Left lung (tissue), 14 donors: ENCODE measurements at places on chromosomes 12 and 14.

- no peak for DNase-seq
These were observed 84.6 kb downstream of the GALNT9 start for GRCh38 chr12:132244724-132245295.

GRCh38 chr12:92439420-92439805, 263.4 kb upstream of the PLEKHG7 start:
- no peak for DNase-seq

- no peak for DNase-seq
These were observed 3.7 kb upstream of the IGF1 start for GRCh38 chr12:102484017-102484416.

GRCh38 chr14:57634335-57634734, 140.7 kb upstream of the CCDC198 start:
- DNase-seq = peak; percentile 3

DNA sequence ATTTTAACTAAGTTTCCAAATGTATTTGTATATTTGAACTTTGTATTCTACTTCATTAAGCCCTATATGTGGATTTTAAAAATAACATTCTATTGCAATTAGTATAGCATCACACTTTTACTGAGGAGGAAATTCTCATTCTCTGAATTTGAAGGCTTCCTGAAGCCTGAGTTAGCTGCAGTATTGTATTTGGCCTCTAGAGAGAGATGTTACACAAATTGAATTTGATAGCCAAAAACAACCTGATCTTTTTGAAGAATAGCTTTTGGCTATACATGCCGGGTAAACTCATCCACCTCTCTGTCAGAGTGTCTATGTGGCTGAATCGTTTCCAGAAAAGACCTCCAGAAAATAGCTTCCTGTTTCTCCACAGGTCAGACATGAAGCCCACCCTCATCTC, 316.5 kb upstream of the OR4E1 start:
- DNase-seq = no peak

GRCh38 chr12:97368462-97369163, 94.0 kb upstream of the RMST start:
- no peak for DNase-seq

DNA sequence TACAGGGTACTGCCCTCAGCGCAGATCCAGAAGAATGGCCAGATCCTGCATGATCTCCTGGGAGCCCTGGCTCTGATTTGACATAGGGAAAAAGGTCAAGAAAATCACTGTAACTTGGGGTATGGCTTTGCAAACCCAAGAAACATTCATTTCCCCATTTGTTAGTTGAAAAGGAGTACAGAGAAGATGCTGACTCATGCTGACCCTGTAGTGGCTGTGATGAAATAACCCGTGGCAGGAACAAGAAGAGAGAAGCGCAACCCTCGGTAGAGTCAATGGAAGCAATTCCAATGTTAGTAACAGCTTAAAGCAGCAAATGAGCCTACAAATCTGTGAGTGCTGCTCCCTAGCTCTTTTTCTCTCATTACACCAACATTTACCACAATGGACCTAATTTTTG, 281.6 kb upstream of the NPAS3 start:
- DNase-seq = peak; percentile 63

DNA sequence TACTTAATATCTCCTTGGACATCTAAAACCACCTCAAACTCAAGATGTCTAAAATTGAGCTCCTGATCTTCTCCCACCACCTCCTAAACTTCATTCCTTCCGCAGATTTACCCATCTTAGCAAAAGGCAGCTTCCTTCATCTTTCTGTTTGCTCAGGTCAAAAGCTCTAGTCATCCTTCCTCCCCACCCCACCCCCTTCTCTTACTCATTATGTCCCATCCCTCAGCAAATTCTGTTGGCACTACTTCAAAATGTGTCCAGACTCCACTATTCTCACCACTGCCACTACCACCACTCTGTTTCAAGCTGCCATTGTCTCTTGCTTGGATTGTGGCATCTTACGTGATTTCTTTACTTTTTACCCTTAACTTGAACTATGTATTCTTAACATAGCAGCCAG, 59.2 kb upstream of the ZDHHC17 start:
- DNase-seq = no peak

DNA sequence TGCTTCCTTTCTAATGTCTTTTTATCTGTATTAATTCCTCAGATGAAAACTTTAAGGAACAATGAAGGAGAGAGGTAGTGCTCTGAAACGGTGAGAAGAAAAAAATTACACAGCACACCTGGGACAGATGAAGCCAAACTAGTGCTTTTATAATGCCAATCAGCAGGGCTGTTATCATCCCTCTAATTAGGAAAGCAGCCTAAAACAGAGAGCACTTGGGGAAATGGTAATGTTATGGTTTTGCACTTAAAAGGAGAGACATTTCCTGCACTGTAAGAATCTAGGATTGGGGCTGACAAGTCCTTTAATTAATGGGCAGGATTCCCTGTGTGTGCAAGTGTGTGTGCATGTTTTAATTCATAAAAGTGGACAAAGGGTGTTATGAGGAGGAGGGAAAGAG, 4.8 kb upstream of the LMO3 start:
- DNase-seq = no peak

DNA sequence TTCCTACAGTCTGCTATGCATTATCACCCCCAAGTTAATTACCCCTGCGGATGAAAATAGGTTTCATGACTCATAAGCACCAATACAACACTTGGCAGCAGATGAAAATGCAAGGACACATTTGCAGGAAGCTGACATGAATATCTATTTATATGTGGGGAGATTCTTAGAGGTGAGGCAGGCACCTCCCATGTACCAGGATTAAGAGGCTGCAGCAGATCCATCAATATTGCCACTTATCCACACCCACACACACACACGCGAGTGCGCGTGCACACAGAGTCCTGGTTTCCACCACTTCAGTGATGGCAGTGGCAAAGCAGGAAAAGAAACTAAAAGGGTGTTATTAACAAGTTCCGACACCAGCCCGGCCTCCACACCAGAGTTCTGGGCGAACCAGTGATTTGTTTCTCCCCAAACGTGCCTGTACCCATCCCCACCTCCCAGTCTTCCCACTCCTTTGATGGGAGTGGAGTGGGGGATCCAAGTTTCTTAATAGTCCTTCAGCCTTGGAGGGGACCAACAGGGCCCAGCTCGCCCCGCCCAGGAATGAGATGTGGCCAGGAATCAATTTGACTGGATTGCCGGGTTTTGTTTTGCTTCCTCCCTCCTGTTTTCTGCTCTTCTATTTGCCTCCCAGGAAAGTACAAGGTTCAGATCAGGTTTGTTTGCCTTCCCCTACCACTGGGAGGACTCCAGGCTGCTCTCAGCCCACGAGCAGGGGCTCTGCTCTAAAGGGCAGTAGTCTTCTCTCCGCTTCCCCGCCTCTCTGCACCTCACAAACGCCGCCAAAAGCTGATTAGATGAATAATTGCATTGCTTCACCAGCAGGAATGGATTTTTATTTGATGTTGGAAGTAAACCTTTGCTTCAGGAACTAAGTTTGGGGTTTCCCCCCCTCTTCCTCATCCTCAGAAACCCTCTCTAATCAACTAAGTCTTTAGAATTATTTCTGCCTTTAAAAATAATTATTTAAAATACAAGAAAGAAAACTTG, 5.2 kb downstream of the IRF2BPL start:
- DNase-seq = no peak

- DNase-seq = no peak
These were observed 37.8 kb upstream of the PLBD1 start for GRCh38 chr12:14605401-14605989.

DNA sequence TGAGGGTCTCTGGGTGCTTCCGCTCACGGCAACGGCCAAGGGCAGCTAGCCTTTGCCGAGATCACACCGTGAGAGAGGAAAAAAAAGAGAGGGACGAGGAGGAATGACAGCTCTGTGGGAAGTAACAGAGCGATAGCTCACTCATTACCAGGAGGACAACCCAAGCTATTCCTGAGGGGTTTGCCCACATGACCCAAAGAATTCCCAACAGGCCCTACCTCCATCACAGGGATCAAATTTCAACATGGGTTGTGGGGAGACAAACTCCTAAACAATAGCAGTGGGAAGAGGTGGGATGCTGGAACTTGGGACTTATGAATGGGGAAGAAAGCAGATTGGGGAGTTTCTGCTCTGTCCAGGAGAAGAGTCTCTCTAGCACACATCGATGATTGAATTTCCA, 180.6 kb downstream of the LRRK2 start:
- DNase-seq = no peak

- DNase-seq = no peak
These were observed 227.5 kb upstream of the LRIG3 start for GRCh38 chr12:59147791-59148190.

GRCh38 chr12:96212456-96213375, 18.5 kb downstream of the ELK3 start:
- DNase-seq = no peak

GRCh38 chr14:100810861-100811461, 15.0 kb upstream of the MEG3 start:
- DNase-seq = no peak

- DNase-seq = peak; percentile 81
These were observed 685 bp upstream of the MYL6B start for GRCh38 chr12:56151672-56152131.

DNA sequence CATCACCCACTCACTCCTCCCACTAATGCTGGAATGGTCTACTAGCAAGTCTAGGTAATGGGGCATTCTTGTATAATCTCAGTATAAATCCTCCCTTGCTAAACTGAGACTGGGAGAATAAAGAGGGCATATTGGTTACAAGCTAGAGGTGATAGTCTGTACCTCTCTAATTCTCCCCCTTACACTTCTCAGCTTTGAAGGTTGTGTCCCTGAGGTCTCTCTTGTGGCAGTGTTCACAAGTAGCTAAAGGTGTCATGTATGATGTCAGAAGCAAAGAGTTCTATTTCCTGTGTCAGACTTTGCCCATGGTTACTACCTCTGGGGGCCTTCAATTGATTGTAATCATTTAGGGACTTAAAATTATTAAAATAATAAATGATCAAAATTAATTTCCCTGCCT, 26.6 kb upstream of the CCDC196 start:
- DNase-seq = no peak

- no peak for DNase-seq
These were observed 64.1 kb upstream of the OTX2 start for GRCh38 chr14:56874375-56874774.

GRCh38 chr12:120719072-120719471, 6.6 kb upstream of the ACADS start:
- no peak for DNase-seq

DNA sequence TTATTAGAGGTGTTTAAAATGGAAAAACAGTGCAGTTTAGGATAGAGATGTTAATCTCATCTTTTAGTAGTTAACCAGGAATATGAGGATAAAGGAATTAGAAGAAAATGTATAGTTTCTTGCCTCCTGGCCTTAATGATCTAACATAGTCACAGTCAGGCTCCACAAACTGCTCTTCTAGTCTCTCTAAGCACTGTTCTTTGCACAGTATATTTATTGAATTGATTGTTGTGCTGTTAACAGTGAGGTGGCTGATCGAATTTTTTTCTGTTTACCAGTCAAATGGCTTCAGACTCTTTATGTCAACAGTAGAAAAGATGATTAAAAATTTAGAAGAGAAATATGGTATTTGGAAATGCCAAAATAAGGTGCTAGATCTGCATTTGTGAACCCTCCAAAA, 37.8 kb downstream of the ATF7IP start:
- no peak for DNase-seq

GRCh38 chr14:48275301-48275700, 599.9 kb upstream of the MDGA2 start:
- no peak for DNase-seq

DNA sequence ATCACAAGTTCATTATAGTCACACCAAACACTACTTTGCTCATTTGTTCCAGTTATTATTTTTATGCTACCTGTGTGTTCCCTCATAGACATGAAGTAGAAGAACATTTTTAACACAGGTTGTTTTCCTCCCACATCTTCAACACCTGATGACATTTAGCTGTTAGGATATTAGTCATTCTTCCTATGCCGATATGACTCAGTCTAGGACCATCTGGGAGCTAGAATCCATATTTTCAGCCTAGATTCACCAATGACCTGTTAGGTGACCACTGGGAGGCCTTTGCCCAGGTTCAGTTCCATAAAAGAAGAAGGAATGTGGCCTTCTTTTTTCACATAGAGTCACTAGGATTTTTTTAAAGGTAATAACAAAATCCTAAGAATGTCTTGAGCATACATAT, 222.8 kb downstream of the C12orf42 start:
- DNase-seq = no peak

DNA sequence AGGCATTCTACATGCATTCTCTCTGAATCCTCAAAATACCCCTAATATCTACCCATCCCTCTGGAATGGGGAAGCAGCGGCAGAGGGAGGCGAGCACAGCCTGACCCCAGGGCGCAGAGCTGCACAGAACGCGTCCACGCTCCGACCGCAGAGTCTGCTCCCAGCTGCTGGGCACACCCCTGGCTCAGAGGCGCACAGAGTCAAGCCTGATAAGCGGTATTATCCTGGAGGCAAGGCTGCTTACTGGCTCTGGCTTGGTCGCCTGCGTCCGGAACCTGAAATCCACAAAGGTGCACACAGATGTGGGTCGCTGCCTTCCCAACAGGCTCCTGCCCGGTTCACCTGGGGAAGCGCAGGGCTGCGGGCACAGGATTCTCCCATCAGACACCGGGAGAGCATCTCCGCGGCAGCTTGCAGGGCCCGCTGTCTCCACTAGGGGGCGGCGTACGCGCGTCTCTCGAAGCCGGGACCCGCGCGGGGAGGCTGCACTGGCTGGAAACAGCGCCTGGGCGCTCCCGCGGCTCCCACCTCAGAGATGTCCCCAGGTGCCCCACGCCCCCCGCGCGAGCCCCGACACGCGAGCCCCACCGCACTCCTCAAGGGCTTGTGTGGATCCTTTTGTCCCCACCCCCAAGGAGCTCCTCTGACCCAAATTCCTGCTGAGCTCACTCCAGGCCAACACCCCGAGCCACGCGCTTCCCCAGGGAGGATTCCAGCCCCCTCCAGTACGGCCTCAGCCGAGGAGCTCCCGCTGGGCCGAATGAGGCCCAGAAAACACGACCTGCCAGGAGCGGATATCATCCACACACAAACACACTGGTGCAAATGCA, 120.1 kb upstream of the FZD10 start:
- peak; percentile 47 for DNase-seq

DNA sequence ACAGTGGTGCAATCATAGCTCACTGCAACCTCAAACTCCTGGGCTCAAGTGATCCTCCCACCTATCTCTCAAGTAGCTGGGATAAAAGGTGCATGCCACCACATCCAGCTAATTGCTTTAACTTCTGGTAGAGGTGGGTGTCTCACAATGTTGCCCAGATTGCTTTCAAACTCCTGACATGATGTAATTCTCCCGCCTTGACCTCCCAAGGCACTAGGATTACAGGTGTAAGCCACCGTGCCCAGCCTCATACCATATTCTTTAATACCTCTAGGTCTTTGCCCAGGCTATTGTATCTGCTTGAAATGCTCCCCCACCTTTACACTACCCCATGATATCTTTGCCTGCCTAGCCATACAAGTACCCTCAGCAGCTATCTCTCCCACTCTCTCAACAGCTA, 11.3 kb downstream of the R3HDM2 start:
- DNase-seq = no peak

GRCh38 chr14:58697930-58698642, 60.3 kb downstream of the DACT1 start:
- DNase-seq = no peak

DNA sequence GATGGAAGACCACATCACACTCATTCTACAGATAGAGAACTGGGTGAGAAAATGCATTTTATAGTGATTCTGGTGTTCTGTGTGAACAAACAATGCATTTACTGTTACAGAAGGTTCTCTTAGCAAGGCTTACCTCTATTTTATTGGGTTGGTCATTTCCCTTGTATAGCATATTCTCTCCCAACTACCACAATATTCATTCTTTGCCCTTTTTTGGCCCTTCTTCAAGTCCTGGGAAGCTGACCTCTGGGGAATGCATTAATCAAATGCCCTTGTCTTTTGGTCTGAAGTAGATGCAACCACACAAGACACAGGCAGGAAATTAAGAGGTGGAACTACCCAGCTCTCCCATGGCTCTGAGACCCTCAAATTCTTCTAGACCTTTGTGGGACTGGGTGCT, 19.5 kb downstream of the DCN start:
- DNase-seq = no peak
